ENCODE measurements at places on chromosomes 7 and 10. TPM values are rescaled to one million over a fixed set of nuclear protein-coding genes. Genes with fewer than 3 reads are reported as not detected.

- H3K4me1 ChIP-seq = no peaks in the 10 kb centered on the region
- no peaks in the 10 kb centered on the region for H3K36me3 ChIP-seq
- no peaks in the 10 kb centered on the region for H3K27me3 ChIP-seq
- H3K4me3 ChIP-seq = no peak overlapping the region
Observed at GRCh38 chr7:155469-155900, 36.9 kb upstream of the FAM20C start.

DNA sequence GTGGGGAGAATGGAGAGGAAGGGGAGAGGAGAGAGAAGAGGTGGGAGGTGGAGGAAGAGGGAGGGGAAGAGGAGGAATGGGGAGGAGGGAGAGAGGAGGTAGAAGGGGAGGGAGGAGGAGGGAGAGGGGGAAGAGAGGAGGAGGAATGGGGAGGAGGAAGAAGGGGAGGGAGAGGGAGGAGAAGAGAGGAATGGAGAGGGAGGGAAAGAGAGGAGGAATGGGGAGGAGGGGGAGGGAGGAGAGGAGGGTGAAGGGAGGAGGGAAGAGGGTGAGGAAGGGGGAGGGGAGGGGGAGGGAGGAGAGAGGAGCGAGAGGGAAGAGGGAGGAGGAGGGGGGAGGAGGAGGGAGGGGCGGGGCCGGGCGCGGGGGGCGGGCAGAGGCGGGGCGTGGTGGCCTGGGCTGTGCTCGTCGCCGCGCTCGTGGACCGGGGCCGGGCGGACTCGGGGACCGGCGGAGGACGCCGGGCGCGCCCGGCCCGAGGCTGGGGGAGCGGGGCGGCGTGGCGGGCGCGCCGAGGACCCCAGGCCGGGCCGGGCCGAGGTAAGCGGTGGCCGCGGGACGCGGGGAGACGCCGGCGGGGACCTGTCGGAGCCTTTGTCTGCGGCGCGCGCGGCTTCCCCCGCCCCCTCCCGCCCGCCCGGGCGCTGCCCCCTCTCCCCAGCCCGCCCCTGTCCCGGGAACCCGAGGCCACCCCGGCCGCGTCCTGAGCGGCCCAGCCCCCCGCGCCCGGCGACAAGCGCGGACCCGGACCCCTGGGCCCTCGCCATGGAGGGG is at the start of gene SLC29A4:
Gene SLC29A4, plus strand, starts transcription at position 401 of the 774 bp plus-strand sequence. CDS start 4,874 bp downstream, outside the sequence.
- DNase-seq = no peak
- H3K36me3 ChIP-seq = no peaks in the 10 kb centered on the region
- H3K27ac ChIP-seq = no peak within 1 kb of the TSS
- no peaks in the 10 kb centered on the region for H3K4me1 ChIP-seq

DNA sequence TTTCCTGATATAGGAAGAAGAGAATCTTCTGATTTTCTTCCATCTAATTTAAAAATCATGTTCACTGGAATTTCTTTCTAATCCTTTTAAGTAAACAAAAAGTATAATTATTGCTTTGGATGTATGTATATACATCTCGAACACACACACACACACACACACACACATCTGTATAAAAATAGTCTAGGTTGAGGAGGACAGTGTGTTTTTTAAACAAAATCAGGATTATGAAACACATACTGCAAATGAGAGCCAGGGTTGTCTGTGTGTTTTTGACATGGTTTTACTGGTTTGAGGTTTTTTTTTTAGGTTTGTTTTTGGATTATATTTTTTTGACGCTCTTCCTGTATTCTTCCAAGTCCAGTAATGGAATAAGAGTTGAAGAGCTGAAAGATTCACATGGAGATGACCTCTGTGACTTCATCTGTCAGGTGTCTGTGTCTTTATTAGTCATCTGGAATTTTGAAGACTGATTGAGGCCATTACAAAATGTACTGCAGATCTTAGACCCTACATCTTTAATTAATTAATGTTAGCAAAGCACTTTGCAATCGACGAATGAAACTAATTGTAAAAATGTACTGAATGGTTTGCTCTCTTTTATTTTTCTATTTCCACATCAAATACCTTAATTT is 237.1 kb downstream of the SUGCT start:
- H3K27ac ChIP-seq = no peak overlapping the region
- DNase-seq = no peak
- H3K27me3 ChIP-seq = no peaks in the 10 kb centered on the region

The TEX47 gene
- not detected for total RNA-seq

The SPDYE5 gene
- not detected for total RNA-seq

The CTAGE8 gene
- 4.3 TPM for total RNA-seq
